Activated T-helper 2 cell treated with anti-CD3 and anti-CD28 coated beads, Interferon-gamma antibody, Interleukin-2, Interleukin-4, amounts not matched to agents 10 μg/mL and 5 μg/mL and 100 μg/mL, durations not matched to agents 14 hours and 24 hours and 36 hours (primary cell): ENCODE measurements at places on chromosomes 1 and 21. TPM values are rescaled to one million over a fixed set of nuclear protein-coding genes. Genes with fewer than 3 reads are reported as not detected.

DNA sequence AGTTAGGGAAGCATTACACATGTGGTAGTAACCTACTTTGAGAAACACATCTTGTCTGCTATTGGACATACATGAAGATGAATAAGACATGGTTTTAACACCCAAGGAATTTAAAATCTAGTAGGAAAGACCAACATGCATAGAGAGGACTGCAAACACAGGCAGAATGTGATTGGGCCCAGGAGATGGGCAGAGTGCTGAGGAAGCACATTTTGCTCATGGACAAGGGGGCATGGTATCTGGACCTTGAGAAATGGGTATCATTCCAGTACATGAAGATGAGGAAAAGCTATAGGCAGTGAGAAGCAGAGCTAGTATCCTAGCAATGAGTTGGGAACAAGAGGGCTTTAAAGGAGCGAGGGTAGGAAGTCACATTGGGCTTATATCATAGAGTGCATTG lies 142.7 kb downstream of the SPATA46 start:
- no peaks in the 10 kb centered on the region for H3K4me1 ChIP-seq
- no peak for DNase-seq
- H3K27me3 ChIP-seq: peaks cover 14% of the 10 kb centered on the region

Gene SMIM12
- 58.7 and 59.3 TPM in 2 replicates for total RNA-seq

GRCh38 chr1:113452921-113453770 lies 62.8 kb downstream of the MAGI3 start:
- DNase-seq: no peak
- no peaks in the 10 kb centered on the region for H3K36me3 ChIP-seq
- H3K4me1 ChIP-seq: no peaks in the 10 kb centered on the region
- H3K4me3 ChIP-seq: no peak overlapping the region

- peaks cover 6% of the 10 kb centered on the region for H3K4me1 ChIP-seq
- DNase-seq: no peak
- H3K36me3 ChIP-seq: peaks cover 4% of the 10 kb centered on the region
- no peak overlapping the region for H3K4me3 ChIP-seq
- peaks cover 1% of the 10 kb centered on the region for H3K27me3 ChIP-seq
Measured at GRCh38 chr1:228120857-228121489, 11.9 kb upstream of the MRPL55 start.

- H3K27ac ChIP-seq: no peak overlapping the region
- H3K27me3 ChIP-seq: no peaks in the 10 kb centered on the region
- no peaks in the 10 kb centered on the region for H3K4me1 ChIP-seq
- H3K4me3 ChIP-seq: no peak overlapping the region
- DNase-seq: no peak
Measured at GRCh38 chr1:106380772-106381171, 675.7 kb upstream of the PRMT6 start.

DNA sequence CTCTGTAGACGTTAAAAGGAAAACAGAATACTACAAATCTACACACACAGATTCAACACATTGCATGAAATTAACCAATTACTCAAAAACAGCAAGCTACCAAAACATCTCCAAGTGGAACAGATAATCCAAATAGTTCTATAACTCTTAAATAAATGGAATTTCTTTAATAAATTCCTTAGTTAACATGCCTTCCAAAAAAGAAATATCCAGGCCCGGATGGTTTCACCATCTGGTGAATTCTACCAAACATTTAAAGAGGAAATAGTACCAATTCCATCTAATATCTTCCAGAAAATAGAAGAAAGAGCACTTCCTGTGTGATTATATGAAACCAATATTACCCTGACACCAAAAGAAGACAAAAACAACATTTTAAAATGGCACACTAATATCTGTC lies 52.8 kb upstream of the COL6A2 start:
- no peak for DNase-seq
- H3K4me3 ChIP-seq: no peak overlapping the region
- H3K27ac ChIP-seq: no peak overlapping the region

Gene OPTC
- not detected in 2 replicates for total RNA-seq

Gene RHOC
- total RNA-seq: 68.7 and 74.7 TPM in 2 replicates

- H3K4me1 ChIP-seq: no peaks in the 10 kb centered on the region
- no peaks in the 10 kb centered on the region for H3K36me3 ChIP-seq
- no peak for DNase-seq
- H3K27me3 ChIP-seq: peaks cover 30% of the 10 kb centered on the region
- no peak overlapping the region for H3K4me3 ChIP-seq
Measured at GRCh38 chr1:165549973-165550372, 6.2 kb downstream of the LRRC52 start.

Gene UMODL1
- total RNA-seq: not detected in 2 replicates

Gene ITLN2
- total RNA-seq: not detected in 2 replicates

Gene DCDC2B
- 0.14 TPM in 1 of 2 replicates, not detected in the other for total RNA-seq

DNA sequence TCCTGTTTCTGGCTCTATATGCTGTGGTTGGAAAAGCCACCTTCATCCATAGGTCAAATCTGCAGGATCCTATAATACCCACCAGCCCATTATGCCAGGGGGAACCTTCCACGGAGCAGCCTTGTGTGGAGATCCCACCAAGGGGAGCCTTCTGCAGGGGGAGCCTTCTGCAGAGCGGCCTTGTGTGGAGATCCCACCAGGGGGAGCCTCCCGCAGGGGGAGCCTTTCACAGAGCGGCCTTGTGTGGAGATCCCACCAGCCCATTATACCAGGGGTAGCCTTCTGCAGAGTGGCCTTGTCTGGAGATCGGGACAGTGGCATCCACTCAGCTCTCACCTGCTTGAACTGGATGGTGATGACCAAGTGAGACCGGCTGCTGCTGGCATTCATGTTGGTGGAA lies 85.3 kb downstream of the SCCPDH start:
- no peaks in the 10 kb centered on the region for H3K27me3 ChIP-seq
- H3K4me3 ChIP-seq: no peak overlapping the region
- DNase-seq: no peak
- no peaks in the 10 kb centered on the region for H3K36me3 ChIP-seq

DNA sequence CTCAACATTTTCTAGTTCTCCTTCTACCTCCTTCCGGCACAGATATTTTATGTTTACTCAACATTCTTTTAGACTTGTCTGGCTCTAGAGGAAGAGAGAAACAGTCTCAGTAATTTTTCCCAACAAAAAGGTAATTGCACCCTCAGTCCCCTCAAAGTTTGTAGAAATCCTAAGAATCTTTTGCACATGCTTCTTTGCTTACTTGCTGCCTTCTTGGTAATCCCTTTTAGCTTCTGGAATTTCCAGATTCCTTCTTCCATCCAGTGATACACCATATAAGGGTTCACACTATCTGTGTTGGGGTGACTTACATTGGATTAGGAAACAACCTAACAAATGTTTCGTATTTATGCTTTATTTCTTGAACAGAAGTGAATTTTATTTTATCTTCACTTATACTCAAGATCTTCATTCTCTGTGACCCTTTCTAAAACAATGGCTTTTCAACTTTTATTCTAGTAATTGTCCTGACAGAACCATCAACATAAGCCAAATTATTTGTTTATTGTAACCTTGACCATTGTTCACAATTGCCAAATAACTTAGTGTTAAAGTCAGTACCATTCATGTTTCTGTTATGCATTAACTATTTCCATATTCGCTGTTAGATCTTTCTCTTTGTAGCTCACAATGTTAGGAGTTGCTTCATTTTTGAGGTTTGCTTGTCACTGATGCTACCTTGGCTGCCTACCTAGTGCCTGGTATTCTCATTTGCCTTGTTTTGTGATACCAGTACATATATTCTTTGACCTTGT lies 238.1 kb downstream of the HMCN1 start:
- no peak overlapping the region for H3K27ac ChIP-seq
- H3K36me3 ChIP-seq: no peaks in the 10 kb centered on the region
- H3K27me3 ChIP-seq: peaks cover 5% of the 10 kb centered on the region
- H3K4me3 ChIP-seq: no peak overlapping the region
- no peak for DNase-seq

Gene EXO5
- total RNA-seq: 11.9 and 13.6 TPM in 2 replicates

- DNase-seq: no peak
- H3K27me3 ChIP-seq: peaks cover 6% of the 10 kb centered on the region
- H3K36me3 ChIP-seq: no peaks in the 10 kb centered on the region
Measured at GRCh38 chr1:115507901-115508300, 133.9 kb upstream of the VANGL1 start.

Gene SLC2A5
- not detected in 2 replicates for total RNA-seq

GRCh38 chr1:11645670-11646265 lies 8.5 kb downstream of the FBXO2 start:
- no peak overlapping the region for H3K27ac ChIP-seq
- peaks cover 4% of the 10 kb centered on the region for H3K27me3 ChIP-seq
- peaks cover 6% of the 10 kb centered on the region for H3K4me1 ChIP-seq
- DNase-seq: peak; percentile 68
- H3K36me3 ChIP-seq: no peaks in the 10 kb centered on the region
- no peak overlapping the region for H3K4me3 ChIP-seq

Gene VTCN1
- not detected in 2 replicates for total RNA-seq

DNA sequence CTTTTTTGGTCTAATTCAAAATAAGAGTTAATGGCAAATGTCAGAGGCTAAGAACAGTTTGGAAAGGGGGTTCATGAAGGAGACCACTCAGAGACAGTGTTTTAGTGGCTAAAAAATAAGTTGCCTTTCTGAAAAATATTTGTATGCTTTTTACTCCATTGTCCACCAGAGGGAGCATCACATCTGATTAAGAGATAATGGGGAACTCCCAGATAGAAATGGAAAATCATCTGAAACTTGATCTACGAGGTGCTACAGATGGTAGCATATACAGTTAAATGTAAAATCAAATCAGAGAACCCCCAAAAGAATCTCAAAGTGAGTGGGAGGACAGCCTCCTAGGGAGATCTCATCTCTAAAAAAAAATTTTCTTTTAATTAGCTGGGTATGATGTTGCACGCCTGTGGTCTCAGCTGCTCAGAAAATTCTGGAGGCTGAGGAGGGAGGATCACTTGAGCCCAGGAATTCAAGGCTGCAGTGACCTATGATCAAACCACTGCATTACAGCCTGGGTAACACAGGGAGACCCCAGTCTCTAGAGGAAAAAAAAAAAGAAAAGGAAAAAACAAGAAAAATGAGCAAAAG lies 9.7 kb downstream of the SMYD3 start:
- DNase-seq: no peak
- H3K4me3 ChIP-seq: no peak overlapping the region
- H3K4me1 ChIP-seq: peaks cover 11% of the 10 kb centered on the region
- peaks cover 4% of the 10 kb centered on the region for H3K36me3 ChIP-seq
- no peak overlapping the region for H3K27ac ChIP-seq

Gene AQP10
- not detected in 2 replicates for total RNA-seq

Gene ATP6V1G3
- not detected in 2 replicates for total RNA-seq

Gene OR14K1
- not detected in 2 replicates for total RNA-seq

DNA sequence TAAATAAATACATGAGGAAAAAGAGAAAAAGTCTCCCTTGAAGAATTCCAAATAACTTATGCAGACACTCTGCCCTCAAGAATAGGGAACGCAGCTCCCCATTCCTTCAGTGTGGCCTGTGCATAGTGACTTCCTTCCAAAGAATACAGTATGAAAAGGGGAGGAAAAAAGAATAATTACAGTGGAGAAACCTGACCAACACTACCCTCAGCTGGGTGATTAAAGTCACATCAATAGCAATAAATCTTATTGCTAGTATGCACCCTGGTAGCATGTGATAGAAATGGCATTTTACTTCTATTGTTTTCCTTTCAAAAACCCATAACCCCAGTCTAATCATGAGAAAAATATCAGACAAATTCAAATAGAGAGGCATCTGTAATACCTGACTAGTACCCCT lies 85.1 kb downstream of the ZZZ3 start:
- H3K36me3 ChIP-seq: peaks cover 24% of the 10 kb centered on the region
- no peak overlapping the region for H3K4me3 ChIP-seq
- no peak overlapping the region for H3K27ac ChIP-seq
- no peak for DNase-seq
- no peaks in the 10 kb centered on the region for H3K27me3 ChIP-seq
- peaks cover 5% of the 10 kb centered on the region for H3K4me1 ChIP-seq

DNA sequence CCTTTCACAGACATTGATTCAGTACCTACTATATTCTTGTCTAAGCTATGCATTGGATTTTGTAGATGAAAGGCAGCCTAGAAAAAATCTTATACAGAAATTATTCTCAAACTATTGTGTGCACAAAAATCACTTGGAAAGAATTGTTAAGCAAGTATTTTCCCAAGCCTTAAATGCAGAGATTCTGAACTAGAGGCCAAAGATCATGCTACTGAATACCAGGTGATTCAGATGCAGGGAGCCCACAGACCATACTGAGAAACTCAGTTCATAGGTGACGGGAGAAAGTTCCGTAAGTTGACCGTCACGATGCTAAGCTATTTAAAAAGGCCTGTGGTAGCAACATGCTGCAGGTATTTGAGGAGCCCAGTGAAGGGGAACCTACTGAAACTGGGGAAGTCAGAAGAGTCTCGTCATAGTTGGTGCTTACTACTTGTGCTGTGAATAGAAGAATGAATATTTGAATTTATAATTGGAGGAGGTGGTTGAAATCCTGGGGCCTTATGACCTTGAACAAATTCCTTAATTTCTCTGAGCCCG lies 150.8 kb downstream of the NFIA start:
- peaks cover 9% of the 10 kb centered on the region for H3K27me3 ChIP-seq
- H3K4me3 ChIP-seq: no peak overlapping the region
- no peak for DNase-seq
- H3K27ac ChIP-seq: no peak overlapping the region

- H3K27ac ChIP-seq: no peak overlapping the region
- H3K4me3 ChIP-seq: no peak overlapping the region
Measured at GRCh38 chr1:59520827-59521418, 224.0 kb downstream of the FGGY start.

GRCh38 chr1:1567891-1568291 lies 6.8 kb downstream of the SSU72 start:
- no peak for DNase-seq
- no peaks in the 10 kb centered on the region for H3K27me3 ChIP-seq
- peaks cover 12% of the 10 kb centered on the region for H3K4me1 ChIP-seq
- no peak overlapping the region for H3K4me3 ChIP-seq

DNA sequence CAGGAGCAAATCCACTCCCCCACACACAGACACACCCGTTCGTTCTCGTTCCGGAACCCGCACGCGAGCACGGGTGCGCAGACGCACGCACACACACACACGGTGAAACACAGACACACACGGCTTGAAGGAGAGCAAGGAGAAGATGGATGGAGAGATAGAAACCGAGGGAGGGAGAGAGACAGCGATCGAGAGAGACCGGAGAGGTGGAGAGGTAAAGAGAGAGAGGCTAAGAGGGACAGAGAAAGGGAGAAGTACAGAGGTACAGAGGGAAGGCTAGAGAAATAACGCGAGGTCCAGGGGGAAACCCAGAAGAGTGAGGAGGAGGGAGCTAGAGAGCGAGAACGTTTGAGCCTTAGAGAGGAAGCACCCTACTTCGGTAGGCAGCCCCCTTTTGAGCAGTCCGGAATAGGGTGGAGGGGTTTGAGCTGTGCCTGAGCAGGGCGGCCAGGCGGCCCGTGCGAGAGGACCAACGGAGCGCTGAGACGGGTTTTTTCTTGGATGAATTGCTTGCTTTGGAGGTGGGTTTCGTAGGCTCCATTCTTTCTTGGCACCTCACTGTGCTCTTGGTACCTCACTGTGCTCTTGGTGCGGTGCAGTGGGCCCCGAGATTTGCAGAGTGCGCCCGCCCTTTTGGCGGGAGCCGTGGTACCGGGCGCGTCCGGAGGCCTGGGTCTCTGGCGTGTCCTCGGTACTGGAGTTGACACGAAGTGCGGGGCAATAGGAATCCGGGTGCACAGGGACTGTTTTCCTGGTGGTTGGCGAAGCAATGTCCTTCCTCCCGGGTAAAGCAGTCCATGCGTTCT lies 88.4 kb upstream of the RHOU start:
- H3K4me1 ChIP-seq: peaks cover 19% of the 10 kb centered on the region
- DNase-seq: peak; percentile 31
- H3K27ac ChIP-seq: peak overlapping the region; percentile 69
- H3K27me3 ChIP-seq: peaks cover 46% of the 10 kb centered on the region
- H3K4me3 ChIP-seq: peak overlapping the region; percentile 90
- peaks cover 8% of the 10 kb centered on the region for H3K36me3 ChIP-seq

GRCh38 chr1:230387296-230387695 lies 38.8 kb downstream of the PGBD5 start:
- no peaks in the 10 kb centered on the region for H3K4me1 ChIP-seq
- H3K4me3 ChIP-seq: no peak overlapping the region
- H3K27me3 ChIP-seq: peaks cover 4% of the 10 kb centered on the region
- no peak for DNase-seq
